ENCODE measurements at places on chromosomes 2 and 18.

- peak; percentile 21 for DNase-seq
Measured at GRCh38 chr2:197969391-197969893, 165.0 kb downstream of the PLCL1 start.

DNA sequence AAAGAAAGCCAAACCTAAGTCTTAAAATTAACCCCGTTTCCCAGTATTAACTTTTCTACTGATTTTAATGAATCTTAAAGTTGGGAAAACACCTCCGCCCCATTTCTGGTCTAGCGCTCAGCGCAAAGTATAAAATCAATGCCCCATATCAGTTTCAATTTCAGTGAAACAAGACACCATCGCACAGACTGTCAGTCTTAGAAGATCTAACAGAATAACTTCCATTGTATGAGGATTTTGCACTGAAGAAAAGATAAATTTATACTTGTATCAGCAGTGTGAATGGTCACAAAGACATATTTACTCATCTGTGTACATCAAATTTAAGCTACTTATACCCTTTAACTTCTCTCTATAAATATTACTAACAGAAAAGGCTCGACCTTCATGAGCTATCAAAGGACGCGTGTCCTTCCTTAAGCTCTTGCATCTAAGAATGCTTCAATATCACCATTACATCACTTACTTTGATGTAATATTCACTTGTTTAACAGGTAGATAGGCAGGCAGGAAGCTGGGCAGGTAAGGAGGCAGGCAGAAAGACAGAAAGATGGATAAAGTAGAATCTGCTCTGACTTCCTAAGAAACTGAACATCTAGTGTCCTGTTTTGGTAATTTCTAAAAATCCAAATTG, 183.0 kb downstream of the TCF4 start:
- no peak for DNase-seq

GRCh38 chr2:48514348-48515003, 15.5 kb upstream of the STON1 start:
- no peak for DNase-seq

DNA sequence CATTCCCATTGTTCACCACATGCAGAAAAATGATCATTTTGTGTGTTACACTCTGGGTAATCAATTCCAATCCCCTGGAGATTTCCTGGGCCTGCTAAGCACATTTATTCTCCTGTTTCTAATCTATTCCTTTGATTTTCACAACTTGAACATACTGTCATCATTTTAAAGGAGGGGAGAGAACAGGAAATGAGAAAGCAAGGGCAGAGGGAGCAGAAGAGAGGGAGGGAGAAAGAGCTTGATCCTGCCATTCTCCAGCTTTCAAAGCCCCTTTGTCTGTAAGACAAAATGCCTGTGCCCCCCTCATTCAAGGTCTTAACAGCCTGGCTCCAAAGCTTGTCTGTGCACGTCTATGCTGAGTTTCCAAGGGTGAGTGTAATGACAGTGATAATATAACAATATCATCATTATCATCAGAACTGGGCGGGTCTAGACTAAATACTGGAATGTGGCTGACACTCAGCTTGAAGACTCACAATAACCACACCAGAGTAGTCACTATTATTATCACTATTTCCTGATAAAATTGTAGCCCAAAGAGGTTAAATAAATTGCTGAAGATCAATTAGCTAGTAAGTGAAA, 164.4 kb upstream of the KLHL29 start:
- DNase-seq = no peak

GRCh38 chr2:231932711-231932970, 6.4 kb upstream of the NPPC start:
- DNase-seq = no peak

DNA sequence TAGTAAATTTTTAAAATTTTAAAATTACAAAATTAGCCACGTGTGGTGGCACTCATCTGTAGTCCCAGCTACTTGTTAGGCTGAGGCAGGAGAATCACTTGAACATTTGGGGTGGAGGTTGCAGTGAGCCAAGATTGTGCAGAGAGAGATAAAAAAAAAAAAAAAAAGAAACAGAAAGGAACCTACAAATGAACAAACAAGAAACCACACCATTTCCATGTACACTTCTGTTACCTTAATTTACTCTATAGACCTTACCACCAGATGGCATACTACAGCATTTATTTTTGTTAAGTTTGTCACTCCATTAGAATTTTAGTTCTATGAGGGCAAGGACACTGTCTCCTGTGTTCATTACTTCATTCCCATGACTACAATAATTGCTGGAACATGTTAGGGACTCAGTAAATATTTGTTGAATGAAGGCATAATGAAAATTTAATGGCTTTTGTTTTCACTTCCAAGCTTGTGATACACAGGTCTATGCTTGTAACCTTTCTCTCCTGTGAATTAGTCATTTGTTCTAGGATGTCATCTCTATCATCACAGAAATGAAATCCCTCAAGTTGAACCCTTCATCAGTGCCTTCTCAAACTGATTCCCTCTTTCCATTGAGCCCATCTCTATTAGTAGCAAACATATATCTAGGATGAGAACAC, 76.0 kb downstream of the ARHGAP15 start:
- no peak for DNase-seq

DNA sequence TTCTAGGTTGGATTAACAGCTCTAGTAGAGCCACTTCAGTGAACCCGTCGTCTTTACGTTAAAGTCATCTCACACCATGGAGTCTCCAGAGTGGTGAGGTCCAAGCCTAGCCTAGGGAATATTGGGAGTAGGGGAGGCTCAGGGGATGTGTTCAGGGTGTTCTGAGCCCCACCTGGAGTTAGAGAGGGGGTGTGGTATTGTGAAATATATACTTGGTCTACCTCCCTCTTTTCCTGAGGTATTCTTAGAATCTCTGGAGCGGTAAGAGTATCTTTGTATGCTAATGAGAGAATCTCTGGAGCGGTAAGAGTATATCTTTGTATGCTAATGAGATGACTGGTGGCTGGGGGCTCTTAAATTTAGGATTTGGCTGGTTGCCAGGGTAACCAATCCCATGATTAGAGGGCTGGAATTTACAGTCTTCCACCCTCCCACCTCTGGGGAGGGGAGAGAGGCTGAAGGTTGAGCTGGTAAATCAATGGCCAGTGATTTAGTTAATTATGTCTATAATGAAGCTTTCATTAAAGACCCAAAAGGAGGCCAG, 69.5 kb downstream of the INPP4A start:
- no peak for DNase-seq

- DNase-seq = peak; percentile 99
Measured at GRCh38 chr2:26757873-26758789, 6.0 kb upstream of the SLC35F6 start.

DNA sequence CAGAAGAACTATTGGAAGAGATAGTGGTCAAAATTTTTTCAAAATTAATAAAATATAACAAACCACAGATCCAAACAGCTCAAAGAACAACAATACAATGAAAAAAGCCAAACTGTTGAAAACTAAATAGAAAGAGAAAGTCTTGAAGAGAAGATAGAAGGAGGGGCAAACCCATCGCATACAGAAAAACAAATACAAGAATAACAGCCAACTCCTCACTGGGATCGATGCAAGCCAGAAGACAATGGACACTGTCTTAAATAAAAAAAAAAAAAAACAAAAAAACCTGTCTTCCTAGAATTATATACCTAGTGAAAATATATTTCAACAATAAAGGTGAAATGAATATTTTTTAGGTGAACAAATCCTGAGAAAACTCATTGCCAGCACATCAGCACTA, 34.1 kb upstream of the ARHGAP25 start:
- DNase-seq = no peak

DNA sequence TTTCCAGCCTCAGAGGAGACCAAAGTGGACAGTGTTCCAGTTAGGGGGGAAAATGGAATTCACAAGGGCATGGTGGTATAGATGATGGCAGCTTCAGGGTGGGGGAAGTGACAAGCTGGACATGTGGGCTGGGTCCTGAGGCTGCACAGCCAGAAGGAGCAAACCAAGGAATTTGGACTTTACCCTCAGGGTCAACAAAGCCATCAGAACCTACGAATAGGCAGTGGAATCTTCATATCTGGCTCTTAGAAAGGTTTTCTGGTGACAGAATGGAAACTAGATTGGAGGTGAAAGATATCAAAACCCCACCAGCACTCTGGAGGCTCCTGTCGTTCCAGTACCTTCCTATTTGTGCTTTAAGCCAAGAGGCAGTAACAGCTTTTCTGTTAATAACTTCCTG, 127.1 kb downstream of the SETBP1 start:
- DNase-seq = no peak

- DNase-seq = no peak
Measured at GRCh38 chr2:13495051-13495450, 778.3 kb downstream of the TRIB2 start.

- no peak for DNase-seq
Measured at GRCh38 chr2:167689444-167689843, 558.0 kb downstream of the STK39 start.

- no peak for DNase-seq
Measured at GRCh38 chr2:2575181-2575577, 244.1 kb upstream of the MYT1L start.

- peak; percentile 38 for DNase-seq
Measured at GRCh38 chr2:26238311-26238958, 6.0 kb downstream of the HADHA start.

GRCh38 chr2:43041661-43042360, 184.6 kb downstream of the ZFP36L2 start:
- peak; percentile 81 for DNase-seq

DNA sequence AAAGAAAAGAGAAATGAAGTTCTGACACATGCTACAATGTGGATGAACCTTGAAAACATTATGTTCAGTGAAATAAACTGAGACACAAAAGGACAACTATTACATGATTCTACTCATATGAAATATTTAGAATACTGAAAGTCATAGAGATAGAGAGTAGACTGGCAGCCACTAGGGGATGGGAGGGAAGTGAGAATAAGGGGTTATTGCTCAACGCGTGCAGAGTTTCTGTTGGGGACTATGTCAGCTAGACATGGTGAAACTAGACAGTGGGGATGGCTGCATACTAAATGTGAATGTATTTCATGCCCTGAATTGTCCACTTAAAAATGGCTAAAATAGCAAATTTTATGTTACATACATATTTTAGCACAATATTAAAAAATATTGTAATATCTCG, 108.7 kb upstream of the ATL2 start:
- no peak for DNase-seq

DNA sequence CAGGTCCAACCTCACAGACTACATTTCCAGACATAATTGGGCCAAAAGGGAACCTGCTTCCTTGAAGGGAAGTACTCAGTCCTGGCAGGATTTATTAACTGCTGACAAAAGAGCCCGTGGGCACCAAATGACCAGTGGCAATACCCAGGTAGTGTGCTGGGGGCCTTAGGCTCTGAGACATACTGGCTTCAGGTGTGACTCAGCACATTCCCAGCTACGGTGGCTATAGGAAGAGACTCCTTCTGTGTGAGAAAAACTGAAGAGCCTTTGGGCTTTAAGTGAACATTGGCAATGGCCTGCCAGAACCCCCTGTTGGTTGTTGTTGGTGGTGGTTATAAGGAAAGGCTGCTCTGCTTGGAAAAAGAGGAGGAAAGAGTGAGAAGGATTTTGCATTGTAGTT, 401.8 kb downstream of the KCNJ3 start:
- DNase-seq = no peak

DNA sequence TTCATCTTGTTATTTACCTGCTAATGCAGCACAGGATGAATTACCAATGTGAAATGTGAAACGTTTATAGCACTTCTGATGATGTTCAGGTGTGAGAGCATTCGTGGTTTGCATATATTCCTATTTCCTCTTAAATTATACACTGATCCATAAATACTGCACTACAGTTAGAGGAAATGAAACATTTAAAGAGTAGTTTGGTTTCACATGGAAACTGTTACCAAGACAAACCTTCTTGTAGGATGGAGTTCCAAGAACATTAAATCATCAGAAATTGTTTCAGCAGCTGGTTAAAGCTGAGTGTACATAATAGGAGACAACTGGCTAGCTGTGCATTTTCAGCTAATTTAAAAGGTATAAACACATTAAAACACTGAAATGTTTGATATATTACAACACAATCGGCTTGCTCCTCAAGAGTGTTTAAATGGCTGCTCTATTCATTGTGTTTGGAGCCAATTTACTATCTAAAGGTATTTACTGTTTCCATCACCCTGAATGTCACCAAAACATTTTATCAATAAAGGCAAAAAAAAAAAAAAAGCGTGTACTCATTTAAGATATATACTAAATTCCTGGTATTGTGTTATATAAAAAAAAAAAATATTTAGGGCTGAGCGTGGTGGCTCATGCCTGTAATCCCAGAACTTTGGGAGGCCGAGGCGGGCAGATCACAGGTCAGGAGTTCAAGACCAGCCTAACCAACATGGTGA, 100.6 kb downstream of the DYM start:
- peak; percentile 50 for DNase-seq

- DNase-seq = no peak
Measured at GRCh38 chr18:78087338-78087737, 837.7 kb downstream of the GALR1 start.

DNA sequence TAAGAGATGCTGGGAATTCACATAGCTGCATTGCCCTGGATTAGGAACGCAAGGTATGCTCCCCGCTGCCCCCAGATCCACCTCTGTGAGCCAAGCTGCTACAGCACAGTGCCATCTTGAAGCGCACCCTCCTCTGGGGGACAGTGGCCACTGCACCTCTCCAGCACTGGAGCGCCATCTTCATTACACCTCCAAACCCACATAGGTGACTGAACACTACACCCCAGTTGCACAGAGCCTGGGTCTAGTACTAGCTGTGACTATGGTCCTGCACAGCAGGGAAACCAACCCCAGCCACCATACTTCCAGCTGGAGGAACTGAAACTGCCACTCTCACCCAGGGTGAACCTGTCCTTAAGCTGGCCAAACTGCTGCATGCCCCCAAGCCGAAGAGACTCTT, 84.6 kb downstream of the TMEM237 start:
- DNase-seq = no peak

DNA sequence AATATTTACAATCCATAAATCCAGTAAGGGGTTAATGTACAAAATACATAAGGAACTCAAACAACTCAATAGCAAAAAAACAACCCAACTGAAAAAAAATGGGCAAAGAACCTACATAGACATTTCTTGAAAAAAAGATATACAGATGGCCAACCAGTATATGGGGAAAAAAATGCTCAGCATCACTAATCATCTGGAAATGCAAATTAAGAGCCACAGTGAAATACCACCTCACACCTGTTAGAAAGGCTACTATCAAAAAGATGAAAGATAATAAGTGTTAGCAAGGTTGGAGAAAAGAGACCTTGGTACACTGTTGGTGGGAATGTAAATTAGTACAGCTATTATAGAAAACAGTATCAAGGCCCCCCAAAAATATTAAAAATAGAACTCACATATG, 14.6 kb downstream of the AP1S3 start:
- DNase-seq = no peak

DNA sequence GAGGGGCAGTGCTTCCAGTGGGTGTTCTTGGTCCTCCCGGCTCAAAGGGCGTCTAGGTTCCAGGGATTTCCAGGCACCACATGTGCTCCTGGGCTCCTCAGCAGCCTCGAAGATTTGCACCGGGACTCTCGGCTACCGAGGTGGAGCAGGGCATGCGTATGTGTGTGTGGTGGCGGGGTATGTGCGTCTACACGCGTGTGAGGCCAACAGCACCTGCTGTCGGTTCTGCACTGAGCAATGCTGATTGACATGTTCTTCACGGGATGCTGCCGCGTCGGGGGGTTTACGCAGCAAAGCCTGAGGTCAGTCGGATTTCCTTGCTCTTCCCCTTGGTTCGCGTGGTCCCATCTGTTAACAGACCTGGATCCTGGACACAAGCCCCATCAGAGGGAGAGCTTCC, 119.8 kb downstream of the NDUFA10 start:
- no peak for DNase-seq

All from fibroblast of the conjunctiva (primary cell).